ENCODE measurements at places on chromosomes 4 and X.

DNA sequence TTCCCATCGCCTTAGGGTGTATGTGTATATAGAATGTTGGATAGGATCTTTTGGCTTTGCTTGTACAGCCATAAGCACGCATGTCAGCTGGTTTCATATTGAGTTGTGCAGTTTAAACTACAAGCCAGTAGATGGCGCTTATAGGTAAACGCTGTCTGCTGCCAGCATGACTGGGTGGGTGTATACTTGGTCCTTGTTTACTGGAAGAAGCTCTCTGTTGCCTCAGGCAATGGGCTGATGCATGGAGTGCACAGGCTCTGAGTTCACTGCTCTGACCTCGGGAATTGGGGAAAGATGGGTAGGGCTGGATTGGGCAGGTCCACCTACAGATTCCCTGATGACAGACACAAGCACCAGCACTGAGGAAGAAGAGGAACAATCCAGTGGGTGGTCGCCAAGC is 831.5 kb downstream of the STIM2 start:
- DNase-seq = no peak

DNA sequence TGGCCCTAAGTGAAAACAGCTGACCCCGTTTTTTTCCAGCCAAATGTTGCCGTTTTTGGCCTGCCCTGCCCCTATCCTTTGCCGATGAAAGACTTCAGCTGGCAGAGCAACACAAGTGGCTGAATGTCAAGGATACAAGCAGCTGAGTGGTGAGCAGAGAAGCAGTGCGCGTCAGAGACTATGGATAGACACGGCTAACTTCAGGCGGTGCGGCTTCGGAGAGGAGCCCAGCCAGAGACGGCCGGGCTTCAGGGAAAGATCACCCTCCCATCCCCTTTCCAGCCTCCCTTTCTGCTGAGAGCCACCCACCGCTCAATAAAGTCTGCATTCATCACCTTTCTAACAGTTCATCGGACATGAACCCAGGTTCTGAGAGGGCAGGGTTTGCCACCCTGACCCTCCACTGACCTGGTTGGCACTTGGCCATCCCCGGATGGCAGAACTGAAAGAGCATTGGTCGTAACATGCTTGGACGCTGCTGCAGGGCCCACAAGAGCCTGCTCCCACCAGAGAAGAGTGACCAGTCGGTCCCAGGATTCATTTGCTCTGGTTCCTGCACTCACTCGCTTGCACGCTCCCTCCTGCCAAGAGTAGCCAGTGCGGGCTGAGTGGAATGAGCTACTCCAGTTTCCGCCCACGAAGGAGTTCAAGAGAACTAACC is 125.8 kb downstream of the PPEF1 start:
- no peak for DNase-seq

DNA sequence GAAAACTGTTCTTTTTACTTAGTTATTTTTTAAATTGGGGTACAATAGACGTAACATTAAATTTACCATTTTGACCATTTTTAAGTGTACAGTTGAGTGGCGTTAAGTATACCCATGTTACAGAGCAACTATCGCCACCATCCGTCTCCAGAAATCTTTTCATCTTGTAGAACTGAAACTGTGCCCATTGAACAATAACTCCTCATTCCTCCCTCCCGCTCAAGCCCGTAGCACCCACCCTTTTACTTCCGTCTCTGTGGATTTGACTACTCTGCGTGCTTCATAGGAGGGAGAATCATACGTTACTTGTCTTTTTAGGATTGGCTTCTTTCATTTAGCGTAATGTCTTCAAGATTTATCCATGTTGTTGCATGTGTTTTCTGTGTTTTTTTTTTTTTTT is 55.3 kb downstream of the TMEM131L start:
- no peak for DNase-seq

- DNase-seq = no peak
Measured at GRCh38 chr4:25536564-25537320, 118.9 kb upstream of the SLC34A2 start.

DNA sequence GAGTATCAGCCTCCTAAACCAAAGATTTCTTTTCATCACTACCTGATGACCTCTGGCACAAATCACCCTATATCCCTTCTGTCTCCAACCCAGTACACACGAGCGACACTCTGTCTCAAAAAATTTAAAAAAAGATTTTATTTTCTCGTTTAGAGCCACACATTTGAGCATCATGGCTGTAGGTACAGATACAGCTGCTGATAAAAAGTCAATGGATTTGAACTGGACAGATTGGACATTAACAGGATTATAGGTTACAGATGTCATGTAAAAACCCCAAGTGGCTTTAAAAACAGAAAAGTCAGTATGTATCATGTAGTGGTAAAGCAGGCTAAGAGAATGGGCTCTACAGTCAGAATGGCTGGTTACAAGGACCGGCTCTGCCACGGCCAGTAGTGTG is 171.1 kb downstream of the SCFD2 start:
- DNase-seq = no peak

DNA sequence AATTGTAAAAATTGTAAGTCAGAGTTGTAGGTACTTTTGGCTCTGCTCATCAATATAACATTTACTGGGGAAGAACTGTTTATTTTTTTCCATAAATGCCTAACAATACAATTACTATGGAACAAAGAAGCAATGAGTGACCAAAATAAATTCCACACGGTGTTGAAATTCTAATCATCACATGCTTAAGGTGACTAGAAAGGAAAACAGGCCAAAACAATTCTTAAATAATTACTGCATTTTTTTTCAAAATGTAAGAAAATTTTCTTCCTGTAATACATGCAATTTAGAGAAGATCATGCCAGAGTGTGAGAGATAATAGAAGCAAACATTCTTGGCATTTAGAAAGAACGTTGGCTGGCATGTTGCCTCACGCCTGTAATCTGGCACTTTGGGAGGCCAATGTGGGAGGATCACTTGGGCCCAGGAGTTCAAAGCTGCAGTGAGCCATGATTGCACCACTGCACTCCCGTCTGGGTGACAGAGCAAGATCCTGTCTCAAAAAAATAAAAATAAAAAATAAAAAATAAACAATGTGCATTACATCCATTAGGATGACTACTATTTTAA is 22.5 kb downstream of the C4orf46 start:
- DNase-seq = no peak

DNA sequence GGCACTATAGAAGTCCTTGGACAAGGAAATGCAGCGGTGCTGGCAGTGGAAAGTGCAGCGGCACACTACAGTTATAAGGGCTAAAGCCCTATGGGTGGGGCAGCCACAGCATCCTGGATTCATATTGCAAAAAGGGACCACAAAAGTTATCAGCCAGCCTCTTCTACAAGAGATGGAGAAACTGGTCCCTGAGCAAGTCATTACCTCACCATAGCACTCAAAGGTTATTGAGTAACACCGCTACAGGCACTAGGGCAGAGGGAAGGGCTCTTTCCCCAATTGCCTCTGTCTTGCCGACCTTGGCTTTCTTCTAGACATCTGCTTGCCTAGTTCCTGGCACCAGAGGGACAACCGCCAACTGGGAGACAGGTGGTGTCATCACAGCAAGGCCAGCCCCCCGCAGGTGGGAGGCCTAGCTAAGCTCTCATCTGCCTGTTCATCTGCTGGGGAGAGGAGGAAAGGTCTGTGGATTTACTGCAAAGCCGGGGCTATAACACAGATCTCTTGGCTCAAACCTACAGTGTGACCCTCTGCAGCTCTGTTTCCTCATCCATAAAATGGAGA is 600.0 kb downstream of the BCOR start:
- DNase-seq = no peak
